ENCODE measurements at places on chromosomes 6 and 20. TPM values are rescaled to one million over a fixed set of nuclear protein-coding genes. Genes with fewer than 3 reads are reported as not detected.

EPB41L2 gene
- 110 TPM for total RNA-seq

LYRM4 gene
- 25.0 TPM for total RNA-seq

- peaks cover 9% of the 10 kb centered on the region for H3K4me1 ChIP-seq
- no peak overlapping the region for H3K4me3 ChIP-seq
- peak overlapping the region; percentile 88 for H3K27ac ChIP-seq
- DNase-seq, result no peak
Measured at GRCh38 chr20:3812259-3812681, 8.1 kb upstream of the AP5S1 start.

- no peak for DNase-seq
- no peaks in the 10 kb centered on the region for H3K4me1 ChIP-seq
- H3K36me3 ChIP-seq, result no peaks in the 10 kb centered on the region
- no peak overlapping the region for H3K4me3 ChIP-seq
Measured at GRCh38 chr6:72892901-72893300, 271.0 kb downstream of the KCNQ5 start.

GRCh38 chr20:8914421-8914820 is 154.5 kb upstream of the PLCB4 start:
- no peaks in the 10 kb centered on the region for H3K4me1 ChIP-seq
- no peak overlapping the region for H3K27ac ChIP-seq
- H3K4me3 ChIP-seq, result no peak overlapping the region
- no peak for DNase-seq
- no peaks in the 10 kb centered on the region for H3K27me3 ChIP-seq

LHFPL5 gene
- not detected for total RNA-seq

DNA sequence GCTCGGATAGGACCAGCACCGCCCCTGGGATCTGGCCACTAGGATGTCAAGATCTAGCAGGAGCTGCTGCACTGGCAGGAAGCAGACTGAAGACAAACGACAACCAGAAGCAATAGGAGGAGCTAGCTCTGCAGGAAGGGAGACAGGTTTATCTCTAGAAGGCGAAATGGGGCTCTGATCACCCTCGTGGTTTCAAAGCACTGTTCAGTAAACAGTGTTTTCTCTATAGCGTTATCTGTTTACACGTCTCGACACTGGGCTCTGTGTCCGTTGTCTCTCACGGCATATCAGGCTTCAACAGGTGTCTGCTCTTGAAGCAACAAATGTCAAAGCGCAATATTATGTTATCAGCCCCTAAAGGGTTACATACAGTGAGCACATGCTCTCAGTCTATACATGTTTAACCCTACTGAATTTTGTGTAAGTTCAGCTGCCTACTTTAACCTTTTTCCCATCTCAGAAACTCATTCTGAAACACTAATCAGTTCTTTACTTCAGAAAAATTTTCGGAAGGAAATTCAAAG is 23.8 kb downstream of the TMEM14B start:
- H3K27me3 ChIP-seq, result no peaks in the 10 kb centered on the region
- H3K36me3 ChIP-seq, result no peaks in the 10 kb centered on the region
- DNase-seq, result no peak
- H3K27ac ChIP-seq, result no peak overlapping the region
- no peaks in the 10 kb centered on the region for H3K4me1 ChIP-seq
- H3K4me3 ChIP-seq, result no peak overlapping the region

GRCh38 chr20:24437196-24438082 is 32.0 kb upstream of the SYNDIG1 start:
- no peak overlapping the region for H3K27ac ChIP-seq
- H3K4me3 ChIP-seq, result no peak overlapping the region
- no peak for DNase-seq
- no peaks in the 10 kb centered on the region for H3K27me3 ChIP-seq
- no peaks in the 10 kb centered on the region for H3K4me1 ChIP-seq
